Stimulated activated CD8-positive, alpha-beta memory T cell treated with anti-CD3 and anti-CD28 coated beads, Interleukin-7, amount 100 ng/mL, for 1 hour (primary cell): ENCODE measurements at places on chromosomes 5 and 9.

DNA sequence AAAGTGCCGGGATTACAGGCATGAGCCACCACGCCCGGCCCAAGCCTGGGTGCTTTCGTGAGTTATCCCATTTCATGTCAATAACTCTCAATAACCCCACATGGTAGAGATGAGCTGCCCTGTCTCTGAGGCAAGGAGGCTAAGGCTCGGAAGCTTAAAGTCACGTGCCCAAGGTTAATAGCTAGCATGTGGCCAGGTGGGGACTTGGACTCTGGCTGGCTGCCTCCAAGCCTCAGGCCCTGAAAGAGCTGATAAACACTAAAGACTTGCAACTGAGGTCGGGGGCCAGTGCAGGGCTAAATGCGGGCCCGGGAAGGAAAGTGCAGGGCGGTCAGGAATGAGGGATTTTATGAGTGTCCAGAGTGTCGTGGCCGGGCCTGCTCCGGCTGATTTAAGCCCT lies 30.9 kb upstream of the BARHL1 start:
- DNase-seq: no peak

DNA sequence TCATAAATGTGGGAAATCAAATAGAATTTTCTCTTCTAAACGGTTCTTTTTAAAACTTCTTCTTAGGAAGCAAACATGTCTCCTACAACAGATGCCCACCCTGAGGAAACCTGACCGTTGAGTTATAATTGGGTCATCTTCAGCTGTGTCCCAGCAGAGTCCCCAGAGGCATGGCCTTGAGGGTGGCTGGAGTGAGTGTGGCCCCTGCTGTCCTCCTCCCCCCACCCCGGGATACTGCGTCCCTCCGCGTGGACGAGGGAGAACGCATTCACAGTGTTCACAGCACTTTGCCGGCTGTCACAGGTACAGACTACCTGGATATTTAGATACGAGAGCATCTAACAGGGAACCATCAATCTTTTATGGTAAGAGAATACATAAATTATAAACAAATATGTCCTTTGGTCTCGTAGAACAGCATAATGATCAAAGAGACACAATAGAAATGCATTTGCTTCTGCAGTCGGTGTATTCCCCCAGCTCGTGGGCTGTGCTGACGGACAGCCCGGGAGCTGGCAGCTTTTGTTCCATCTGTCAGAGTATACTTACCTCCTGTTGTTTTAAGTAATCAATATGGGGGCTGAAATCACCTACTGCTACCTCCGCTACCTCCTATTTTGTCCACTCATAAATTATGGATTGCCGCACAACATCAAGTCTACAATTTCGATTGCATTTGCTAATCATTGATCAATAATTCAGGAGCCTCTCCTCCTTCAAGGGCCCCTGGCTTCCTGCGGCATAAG lies 214.7 kb downstream of the IRX2 start:
- no peak for DNase-seq

GRCh38 chr9:30504502-30504905 lies 1879.9 kb upstream of the ACO1 start:
- DNase-seq: no peak

DNA sequence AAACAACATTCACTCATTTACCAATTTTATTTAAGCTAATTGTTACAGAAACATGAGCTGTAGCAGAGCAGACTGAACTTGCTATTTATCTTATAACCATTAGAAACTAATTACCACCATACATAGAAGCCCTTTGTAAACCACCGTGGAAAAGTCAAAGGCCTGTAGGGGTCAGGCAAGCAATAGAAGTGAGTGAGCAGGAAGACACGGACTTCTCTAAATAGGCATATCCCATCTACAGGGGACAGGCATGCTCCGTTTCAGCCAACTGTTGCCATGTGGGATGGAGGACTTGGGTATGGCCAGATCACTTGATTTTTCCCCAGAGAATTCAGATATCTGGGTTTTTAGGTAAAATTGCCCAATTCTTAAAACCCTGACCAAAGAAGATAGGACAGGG lies 44.8 kb downstream of the PRRC1 start:
- DNase-seq: no peak

DNA sequence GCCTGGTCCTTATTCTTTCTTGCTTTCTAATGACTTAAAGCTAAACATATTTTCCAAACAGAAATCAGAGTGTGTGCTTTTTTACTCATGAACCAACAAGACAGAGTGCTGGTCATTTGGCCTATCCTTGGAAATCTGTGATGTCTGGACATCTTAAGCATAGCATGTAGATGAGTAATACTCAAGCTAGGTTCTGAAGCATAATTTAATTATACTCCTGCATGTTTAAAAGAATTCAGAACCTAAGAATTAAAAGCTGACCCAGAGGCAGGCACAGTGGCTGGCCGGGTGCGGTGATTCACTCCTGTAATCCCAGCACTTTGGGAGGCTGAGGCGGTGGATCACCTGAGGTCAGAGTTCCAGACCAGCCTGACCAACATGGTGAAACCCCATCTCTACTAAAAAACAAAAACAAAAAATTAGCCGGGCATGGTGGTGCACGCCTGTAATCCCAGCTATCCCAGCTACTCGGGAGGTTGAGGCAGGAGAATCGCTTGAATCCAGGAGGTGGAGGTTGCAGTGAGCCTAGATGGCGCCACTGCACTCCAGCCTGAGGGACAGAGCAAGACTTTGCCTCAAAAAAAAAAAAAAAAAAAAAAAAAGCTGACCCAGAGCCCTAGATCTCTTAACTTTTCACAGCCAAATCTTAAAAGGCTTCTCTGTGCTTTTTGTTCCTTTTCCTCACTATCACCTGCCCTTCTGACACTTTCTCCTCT lies 16.2 kb upstream of the TJP2 start:
- DNase-seq: no peak

- DNase-seq: no peak
These were observed 52.4 kb downstream of the FANCC start for GRCh38 chr9:95264954-95265615.

DNA sequence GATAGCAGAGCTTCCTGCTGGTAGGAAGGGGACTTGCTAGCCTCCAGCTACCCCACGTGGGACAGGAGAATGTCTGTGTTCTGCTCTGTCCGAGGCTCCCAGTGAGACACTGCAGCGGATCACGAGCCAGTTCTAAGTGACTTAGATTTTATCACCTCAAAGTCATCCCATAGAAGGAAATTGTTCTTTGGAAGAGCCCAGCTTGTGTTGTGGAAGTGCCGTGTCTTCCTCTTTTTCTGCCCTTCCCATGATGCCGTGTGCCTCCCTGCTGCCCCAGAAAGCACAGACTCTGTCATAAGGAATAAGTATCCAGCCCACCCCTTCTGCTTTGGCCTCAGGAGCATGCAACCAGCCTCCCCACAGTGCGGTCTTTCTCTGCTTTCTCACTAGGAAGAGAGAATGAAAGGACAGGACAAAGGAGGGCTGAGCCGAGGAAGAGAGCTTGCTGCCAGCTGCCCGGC lies 35.6 kb downstream of the RUFY1 start:
- DNase-seq: no peak

- DNase-seq: no peak
These were observed 6.9 kb upstream of the GRPEL2 start for GRCh38 chr5:149338364-149338763.

DNA sequence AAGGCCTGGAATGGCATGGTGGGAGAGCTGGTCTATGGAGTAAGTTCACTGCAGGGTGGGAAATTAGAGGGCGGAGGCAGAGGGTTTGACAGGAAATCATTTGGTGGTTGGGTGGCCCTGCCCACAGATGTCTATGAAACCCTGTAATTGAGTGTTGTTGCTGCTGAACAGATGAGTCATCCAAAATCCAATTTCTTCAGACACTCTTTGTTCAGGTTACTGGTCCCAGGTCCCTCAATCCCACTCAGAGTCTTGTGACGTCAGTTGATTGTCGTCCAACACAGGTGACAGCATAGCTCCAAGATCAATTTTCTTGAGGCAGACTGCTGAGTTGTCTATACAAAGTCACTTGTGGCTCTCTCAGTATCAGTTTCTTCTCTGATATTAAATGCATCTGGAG lies 208.6 kb downstream of the GRIA1 start:
- no peak for DNase-seq

DNA sequence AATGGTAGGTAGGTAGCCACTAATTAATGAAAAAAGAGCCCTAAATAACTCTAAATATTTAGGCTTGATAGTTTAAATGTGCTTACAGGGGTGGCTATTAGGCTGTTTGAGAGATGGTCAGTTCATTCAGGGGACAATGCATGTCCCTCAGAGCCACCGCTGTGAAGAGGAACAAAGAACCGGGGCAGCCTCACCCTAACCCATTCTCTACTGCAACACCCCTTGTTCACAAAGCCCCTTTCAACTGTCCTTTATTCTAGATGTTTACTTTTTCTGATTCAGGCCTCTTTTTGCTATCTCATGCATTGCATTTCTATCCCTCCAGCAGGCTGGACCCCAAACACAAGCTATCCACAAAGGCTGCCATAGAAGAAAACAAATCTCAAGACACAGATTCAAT lies 906.7 kb downstream of the NR2F1-AS1 start:
- DNase-seq: no peak

DNA sequence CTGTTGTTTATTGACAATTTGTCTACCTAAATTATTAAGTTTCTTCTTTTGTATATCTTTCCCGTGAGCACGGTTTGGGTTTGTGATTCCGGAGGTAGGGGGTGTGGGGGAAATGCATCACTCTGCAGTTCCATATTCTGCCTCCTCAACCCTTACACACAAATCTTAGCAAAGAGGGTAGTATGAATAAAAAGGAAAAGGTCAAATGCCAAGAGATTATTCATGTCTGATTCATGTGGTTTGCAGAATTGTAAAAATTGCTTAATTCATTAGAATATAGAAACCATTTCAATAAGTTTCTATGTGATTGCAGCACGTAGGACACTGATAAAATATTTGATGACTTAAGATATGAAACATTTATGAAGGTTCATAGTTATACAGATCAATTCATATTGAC lies 601.9 kb downstream of the SEMA5A start:
- no peak for DNase-seq

- no peak for DNase-seq
These were observed 98.2 kb upstream of the ALDH1A1 start for GRCh38 chr9:73050887-73051550.
